ENCODE measurements at places on chromosomes 1 and 21.

DNA sequence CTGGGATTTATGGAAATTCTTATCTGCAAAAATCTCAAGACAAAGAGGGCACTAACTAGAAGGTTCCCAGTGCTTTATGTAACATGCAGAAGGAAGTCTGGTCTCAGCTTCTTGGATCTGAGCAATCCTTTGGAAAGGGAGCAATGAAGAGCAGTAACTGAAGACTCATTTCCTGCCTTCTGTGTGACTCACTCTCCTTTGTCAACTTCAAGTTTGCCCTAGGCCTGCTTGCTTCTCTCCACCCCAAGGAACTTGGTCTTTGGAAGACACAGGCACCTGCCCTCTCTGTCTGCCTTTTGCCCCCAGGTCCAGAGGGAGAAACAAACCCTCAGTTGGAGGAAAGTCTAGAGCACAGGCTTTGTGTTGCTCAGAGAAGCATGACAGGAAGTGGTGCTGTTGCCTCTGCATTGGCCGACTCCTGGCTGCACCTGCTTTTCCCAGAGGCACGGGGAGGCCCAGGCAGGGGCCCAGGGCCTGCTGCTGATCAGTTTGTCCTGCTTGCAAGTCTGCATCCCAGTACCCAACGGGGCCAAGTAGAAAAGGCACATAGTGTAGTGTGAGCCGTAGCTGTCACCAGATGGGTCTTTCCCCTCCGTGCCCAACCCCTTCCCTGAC lies 137.2 kb downstream of the DHRS3 start:
- H3K36me3 ChIP-seq: peaks cover 7% of the 10 kb centered on the region
- peak overlapping the region; percentile 40 for H3K4me3 ChIP-seq
- no peaks in the 10 kb centered on the region for H3K27me3 ChIP-seq
- no peak for DNase-seq
- H3K4me1 ChIP-seq: peaks cover 48% of the 10 kb centered on the region
- H3K27ac ChIP-seq: peak overlapping the region; percentile 76

DNA sequence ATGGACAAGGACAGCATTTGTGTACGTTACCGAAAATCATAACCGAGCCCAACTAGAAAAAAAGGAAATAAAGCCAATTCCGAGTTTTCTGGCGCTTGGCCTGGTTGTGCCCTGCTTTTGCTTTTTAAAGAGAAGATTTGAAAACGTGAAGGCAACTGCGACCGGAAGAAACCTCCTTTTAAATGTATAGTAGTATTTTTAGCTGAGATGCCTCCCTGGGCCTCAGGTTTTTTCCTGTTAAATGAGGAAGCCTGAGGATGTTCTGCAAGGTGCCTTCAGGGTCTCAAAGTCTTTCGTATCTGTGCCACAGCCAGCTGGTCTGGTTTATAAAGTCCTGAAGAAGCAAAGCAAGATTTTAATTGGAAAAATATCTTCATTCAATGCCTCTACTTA lies 371 bp upstream of the ODF2L start:
- no peak for DNase-seq
- peak overlapping the region; percentile 97 for H3K27ac ChIP-seq
- H3K4me1 ChIP-seq: peaks cover 29% of the 10 kb centered on the region
- H3K36me3 ChIP-seq: peaks cover 26% of the 10 kb centered on the region
- H3K27me3 ChIP-seq: no peaks in the 10 kb centered on the region
- peak overlapping the region; percentile 97 for H3K4me3 ChIP-seq

DNA sequence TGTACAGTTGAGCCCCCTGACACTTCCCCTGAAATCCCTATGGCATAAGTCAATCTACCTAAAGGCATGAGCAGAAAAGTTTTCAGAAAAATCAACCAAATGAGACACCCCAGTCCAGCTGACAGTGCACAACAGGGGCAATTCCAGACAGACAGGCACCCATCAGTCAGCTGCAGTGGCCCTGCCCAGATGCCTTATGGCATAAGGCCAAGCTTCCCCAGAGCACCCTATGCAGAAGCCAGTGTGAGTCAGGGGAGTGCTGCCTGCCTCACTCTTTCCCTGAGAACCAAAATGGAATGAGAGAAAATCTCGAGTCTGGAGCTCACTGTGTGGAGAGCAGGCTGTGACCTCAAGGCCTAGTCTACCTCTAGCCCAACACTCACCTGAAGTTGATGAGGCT lies 38.1 kb downstream of the MRAP start:
- peaks cover 64% of the 10 kb centered on the region for H3K36me3 ChIP-seq
- peaks cover 3% of the 10 kb centered on the region for H3K4me1 ChIP-seq
- DNase-seq: no peak

- peak overlapping the region; percentile 38 for H3K4me3 ChIP-seq
- no peak for DNase-seq
Measured at GRCh38 chr21:26070822-26071425, 99.6 kb downstream of the APP start.

GRCh38 chr1:112386731-112387346 lies 9.2 kb upstream of the CTTNBP2NL start:
- H3K36me3 ChIP-seq: peaks cover 3% of the 10 kb centered on the region
- H3K4me1 ChIP-seq: peaks cover 5% of the 10 kb centered on the region
- no peak for DNase-seq
- peaks cover 71% of the 10 kb centered on the region for H3K27me3 ChIP-seq

- peak overlapping the region; percentile 96 for H3K27ac ChIP-seq
- H3K4me3 ChIP-seq: peak overlapping the region; percentile 85
- peaks cover 10% of the 10 kb centered on the region for H3K36me3 ChIP-seq
- no peak for DNase-seq
Measured at GRCh38 chr1:101312147-101312546, 75.3 kb downstream of the S1PR1 start.

- H3K27me3 ChIP-seq: no peaks in the 10 kb centered on the region
- no peak for DNase-seq
- H3K27ac ChIP-seq: no peak overlapping the region
- H3K4me1 ChIP-seq: no peaks in the 10 kb centered on the region
Measured at GRCh38 chr1:109151146-109151990, 37.5 kb downstream of the ELAPOR1 start.

GRCh38 chr1:166064313-166064926 lies 102.4 kb downstream of the FAM78B start:
- peaks cover under 1% of the 10 kb centered on the region for H3K27me3 ChIP-seq
- peaks cover 3% of the 10 kb centered on the region for H3K36me3 ChIP-seq
- no peaks in the 10 kb centered on the region for H3K4me1 ChIP-seq

GRCh38 chr1:180762796-180763195 lies 131.0 kb downstream of the XPR1 start:
- H3K4me3 ChIP-seq: no peak overlapping the region
- H3K27ac ChIP-seq: no peak overlapping the region
- DNase-seq: no peak
- no peaks in the 10 kb centered on the region for H3K36me3 ChIP-seq

DNA sequence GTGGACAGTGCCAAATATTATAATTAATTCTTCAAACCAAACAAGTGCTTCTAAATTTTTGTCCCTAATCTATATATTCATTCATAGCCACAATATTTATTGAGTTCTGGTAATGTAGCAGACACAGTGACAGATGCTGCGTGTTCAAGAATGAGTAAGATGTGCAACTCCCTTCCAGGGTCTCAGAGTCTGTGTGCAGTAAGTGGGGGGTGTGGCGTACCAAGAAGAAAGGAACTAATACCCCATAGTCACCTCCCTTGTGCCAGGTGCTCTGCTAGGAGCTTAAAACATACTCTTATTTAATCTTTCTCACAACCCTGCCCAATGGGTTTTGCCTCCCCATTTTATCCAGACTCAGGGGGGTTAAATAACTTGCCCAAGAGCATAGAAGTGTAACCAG lies 358.7 kb downstream of the BARHL2 start:
- no peaks in the 10 kb centered on the region for H3K4me1 ChIP-seq
- H3K27ac ChIP-seq: no peak overlapping the region
- H3K4me3 ChIP-seq: no peak overlapping the region
- DNase-seq: no peak
- H3K36me3 ChIP-seq: peaks cover 4% of the 10 kb centered on the region

DNA sequence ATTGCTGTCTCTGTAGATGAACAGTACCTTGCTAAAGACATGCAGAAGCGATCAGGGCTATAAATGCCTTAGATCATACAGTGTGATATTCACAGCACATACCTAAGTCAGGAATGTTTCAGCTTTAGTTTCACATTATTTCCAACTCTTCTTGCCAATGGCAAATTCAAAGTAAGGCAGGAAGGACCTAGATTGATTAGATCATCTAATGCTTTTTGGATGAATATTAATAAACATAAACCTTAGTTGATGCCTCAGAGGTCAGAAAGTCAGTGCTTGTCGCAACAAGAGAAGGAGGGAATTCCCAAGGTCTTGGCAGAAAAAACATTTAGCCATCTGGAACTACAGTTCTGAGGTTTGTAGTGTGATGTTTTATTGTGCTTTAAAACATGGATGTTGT lies 122.3 kb downstream of the TNFSF18 start:
- no peak overlapping the region for H3K27ac ChIP-seq
- no peak overlapping the region for H3K4me3 ChIP-seq
- no peaks in the 10 kb centered on the region for H3K27me3 ChIP-seq
- no peaks in the 10 kb centered on the region for H3K36me3 ChIP-seq
- no peak for DNase-seq

- H3K4me1 ChIP-seq: no peaks in the 10 kb centered on the region
- H3K27me3 ChIP-seq: no peaks in the 10 kb centered on the region
- DNase-seq: no peak
- no peak overlapping the region for H3K27ac ChIP-seq
- H3K36me3 ChIP-seq: no peaks in the 10 kb centered on the region
Measured at GRCh38 chr1:162661336-162661735, 29.1 kb downstream of the DDR2 start.

DNA sequence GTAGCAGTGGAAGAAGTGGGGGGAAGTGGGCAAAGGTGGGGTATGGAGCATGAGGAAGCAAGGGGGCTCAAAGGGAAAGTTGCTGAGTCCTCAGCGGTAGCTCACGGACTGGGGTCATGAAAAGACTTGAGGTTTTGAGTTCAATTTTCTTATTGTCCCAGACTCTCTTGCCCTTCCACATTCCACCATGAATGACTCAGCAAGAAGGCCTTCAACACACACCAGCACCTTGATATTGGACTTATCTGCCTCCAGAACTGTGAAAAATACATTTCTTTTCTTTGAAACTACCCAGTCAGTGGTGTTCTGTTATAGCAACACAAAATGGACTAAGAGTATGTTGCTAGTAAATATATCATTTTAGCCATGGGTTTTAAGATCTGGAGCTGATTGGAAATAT lies 17.3 kb upstream of the RHBDL2 start:
- H3K27me3 ChIP-seq: no peaks in the 10 kb centered on the region
- DNase-seq: no peak
- no peaks in the 10 kb centered on the region for H3K36me3 ChIP-seq
- H3K27ac ChIP-seq: no peak overlapping the region

GRCh38 chr21:45151445-45152160 lies 77.2 kb downstream of the ADARB1 start:
- peak overlapping the region; percentile 67 for H3K4me3 ChIP-seq
- H3K4me1 ChIP-seq: peaks cover 14% of the 10 kb centered on the region
- DNase-seq: no peak
- H3K27me3 ChIP-seq: no peaks in the 10 kb centered on the region
- H3K27ac ChIP-seq: no peak overlapping the region
- peaks cover 4% of the 10 kb centered on the region for H3K36me3 ChIP-seq

DNA sequence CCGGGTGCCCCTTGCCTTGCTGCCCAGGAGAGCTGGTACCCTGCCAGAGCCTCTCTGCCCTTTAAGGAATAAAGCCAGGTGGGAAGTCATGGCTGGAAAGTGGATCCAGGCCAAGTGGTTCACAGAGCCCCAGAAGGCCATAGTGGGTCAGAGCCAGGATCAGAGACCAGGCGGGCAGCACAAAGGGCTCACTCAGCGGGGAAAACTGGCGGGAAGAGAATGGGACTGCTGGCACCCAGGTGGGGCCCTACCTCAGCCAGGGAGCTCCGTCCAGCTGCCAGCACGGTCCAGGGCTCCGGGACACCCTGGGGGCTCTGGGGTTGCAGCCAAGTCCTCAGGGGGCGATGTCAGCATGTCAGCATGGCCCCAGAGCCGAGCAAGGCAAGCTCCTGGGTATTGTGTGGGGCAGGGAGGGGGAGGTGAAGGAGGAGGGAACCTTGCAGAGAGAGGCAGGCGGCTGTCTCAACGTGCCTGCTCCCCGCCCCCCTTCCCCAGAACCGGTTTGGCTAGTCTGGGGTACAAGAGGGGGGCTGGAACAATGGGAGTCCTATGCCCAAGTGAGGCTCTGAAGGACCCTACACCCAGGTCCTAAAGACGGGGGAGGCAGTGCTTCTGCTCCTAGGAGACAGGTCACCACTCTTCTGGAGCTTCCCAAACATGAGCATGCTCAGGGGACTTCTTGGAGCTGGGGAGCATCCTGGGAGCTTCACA lies at the start of gene ARHGEF19:
Gene ARHGEF19 (minus strand): TSS at position 402 of the 711 bp plus-strand sequence. CDS start 3,598 bp downstream, outside the sequence.
- peaks cover 14% of the 10 kb centered on the region for H3K4me1 ChIP-seq
- DNase-seq: no peak
- no peak within 1 kb of the TSS for H3K4me3 ChIP-seq

DNA sequence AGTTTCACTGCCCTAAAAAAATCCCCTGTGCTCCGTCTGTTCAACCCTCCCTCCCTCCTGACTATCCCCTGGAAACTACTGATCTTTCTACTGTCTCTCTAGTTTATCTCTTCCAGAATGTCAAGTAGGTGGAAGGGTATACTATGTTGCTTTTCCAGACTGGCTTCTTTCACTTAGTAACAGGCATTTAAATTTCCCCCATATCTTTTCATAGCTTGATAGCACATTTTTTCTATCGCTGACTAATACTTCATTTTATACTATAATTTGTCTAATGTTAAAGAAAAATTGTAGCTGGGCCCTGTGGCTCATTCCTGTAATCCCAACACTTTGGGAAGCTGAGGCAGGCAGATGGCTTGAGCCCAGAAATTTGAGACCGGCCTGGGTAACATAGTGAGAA lies 142.8 kb downstream of the DSCAM start:
- H3K27me3 ChIP-seq: no peaks in the 10 kb centered on the region
- no peaks in the 10 kb centered on the region for H3K4me1 ChIP-seq
- no peak overlapping the region for H3K4me3 ChIP-seq
- no peaks in the 10 kb centered on the region for H3K36me3 ChIP-seq

GRCh38 chr1:116586741-116587143 lies 15.9 kb upstream of the CD58 start:
- H3K27ac ChIP-seq: no peak overlapping the region
- no peaks in the 10 kb centered on the region for H3K4me1 ChIP-seq
- H3K27me3 ChIP-seq: peaks cover 20% of the 10 kb centered on the region

DNA sequence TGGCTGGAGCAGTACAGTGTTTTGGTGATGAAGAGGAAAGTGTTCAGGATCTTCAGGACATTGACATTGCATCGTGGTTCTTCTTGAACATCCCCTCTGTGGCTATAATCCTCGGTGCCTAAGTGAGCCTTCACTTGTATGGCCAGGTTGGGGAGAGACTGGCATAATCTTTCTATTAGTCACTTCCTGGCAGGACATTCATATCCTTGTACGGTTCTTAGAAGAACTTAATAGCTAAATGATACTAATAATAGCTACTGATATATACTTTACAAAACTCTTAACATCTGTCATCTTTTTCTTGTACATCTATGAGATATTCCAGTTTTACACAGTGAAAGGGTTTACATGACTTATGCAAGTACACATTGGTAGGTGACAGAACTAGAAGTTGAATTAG lies 35.8 kb downstream of the CELF3 start:
- H3K27me3 ChIP-seq: no peaks in the 10 kb centered on the region
- H3K4me3 ChIP-seq: no peak overlapping the region
- no peak for DNase-seq
